Fibroblast of skin of left biceps (primary cell): ENCODE measurements at places on chromosomes 2 and 18.

DNA sequence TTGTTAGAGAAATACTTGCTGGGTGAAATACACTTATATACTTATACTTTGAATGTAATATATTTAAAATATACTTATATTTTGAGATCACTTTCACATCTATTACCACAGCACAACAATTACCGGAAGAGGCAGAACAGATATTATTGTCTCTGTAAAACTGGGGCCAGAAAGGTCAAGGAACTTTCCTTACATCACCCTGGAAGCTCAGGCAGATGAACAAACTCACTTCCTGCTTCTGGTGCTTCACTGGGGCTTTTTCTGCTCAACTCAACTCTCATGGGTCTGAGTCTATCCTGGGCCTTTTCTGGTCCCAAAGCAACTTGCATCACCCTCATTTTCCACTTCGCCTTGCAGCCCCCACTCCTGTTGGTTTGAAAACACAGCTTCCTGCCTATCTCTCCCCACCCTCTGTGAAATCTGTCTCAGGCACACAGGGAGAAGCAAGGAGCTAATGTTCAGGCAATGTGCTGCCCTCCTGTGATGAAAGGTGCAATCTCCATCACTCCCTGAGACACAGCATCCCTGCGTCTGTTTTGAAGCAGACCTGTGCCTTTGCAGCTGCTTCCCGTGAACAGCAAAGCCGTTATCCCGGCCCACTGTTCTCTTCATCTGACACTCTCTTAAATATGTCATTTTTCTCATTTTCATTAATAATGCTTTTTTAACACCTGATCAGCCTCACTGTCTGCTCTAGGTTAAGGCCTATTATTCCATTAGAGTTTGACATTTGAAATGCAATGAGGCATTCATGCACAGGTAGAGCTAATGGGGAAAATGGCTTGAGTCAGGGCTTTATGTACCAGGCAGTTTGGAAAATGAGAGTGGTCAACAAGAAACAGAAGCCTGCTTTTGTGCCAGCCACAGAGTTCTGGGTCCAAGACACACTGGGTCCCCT, 251.9 kb upstream of the CHAC2 start:
- DNase-seq: no peak

GRCh38 chr2:109699646-109700045, 85.5 kb downstream of the SOWAHC start:
- no peak for DNase-seq

DNA sequence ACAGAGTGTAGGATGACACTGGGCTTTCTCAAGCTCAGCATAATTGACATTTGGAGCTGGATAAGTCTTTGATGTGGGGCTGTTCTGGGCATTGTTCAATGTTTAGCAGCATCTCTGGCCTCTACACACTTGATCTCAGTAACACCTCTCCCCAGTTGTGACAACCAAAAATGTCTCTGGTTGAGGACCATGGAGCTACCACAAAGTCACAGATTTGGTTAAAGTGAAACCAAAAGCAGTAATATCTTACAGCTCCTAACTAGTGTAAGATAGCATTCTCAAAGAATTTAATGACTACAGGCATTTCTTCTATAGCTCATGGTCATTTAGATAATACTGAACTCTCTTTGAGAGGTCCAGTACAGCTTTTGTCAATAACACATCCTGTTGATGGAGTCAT, 23.4 kb upstream of the PAX3 start:
- DNase-seq: no peak

DNA sequence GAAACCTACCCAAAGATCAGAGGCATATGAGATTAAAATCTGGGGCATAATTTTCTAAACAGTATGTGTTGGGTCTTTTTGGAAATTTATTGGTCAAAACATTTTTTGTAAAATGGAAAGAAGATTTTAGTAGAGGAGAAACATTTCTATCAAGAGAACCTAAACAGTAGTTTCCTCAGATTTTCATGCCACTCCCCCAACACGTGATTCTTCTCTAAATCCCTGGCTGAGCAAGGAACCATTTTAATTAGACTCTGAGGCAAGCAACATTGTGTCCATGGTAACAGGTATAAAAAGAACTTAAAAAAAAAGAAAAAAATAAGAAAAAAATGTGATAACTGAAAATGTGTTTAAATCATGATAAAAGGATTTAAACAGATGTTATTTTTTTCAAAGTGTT, 1105.2 kb upstream of the ZEB2 start:
- DNase-seq: no peak

DNA sequence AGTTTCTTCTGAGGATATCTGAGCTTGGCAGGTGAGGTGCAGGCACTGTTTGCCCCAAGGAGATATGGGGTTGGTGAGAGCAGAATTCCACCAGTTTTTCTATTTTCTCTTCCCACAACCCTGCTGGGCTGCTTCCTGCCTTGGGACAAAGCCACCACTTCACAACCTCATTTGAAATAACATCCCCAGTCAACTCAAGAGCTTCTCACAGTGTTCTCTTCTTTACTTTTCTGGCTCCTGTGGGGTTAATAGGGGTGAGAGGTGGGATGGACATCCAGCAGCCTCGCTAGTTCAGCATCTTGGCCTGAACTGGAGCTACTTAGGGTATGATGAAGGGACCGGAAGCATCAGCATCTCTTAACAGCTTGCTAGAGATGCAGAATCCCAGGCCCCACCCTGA, 106.3 kb downstream of the SLC4A3 start:
- no peak for DNase-seq

GRCh38 chr2:212535996-212536816, 2.4 kb downstream of the ERBB4 start:
- DNase-seq: no peak

GRCh38 chr2:30865892-30866681, 58.8 kb upstream of the CAPN13 start:
- no peak for DNase-seq

DNA sequence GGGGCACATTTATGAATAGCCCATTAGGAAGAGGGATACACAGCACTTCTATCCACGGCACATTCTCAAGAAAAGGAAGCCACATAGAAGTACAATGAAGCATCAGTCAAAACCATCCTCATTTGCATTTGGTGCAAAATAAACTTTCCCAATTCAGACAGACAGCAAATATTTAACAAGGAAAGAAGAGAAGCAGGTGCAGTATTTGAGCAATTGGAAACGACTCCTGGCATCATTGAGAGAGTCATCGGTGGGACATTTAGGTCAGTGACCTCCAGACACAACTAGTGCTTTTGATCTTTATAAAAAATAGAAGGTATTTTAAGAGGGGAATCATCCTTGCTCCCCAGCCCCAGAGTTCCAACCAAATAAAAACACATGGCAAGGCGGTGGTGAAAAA, 118.0 kb downstream of the MREG start:
- DNase-seq: no peak
